Fibroblast of skin of scalp (primary cell): ENCODE measurements at places on chromosomes 7 and 10.

DNA sequence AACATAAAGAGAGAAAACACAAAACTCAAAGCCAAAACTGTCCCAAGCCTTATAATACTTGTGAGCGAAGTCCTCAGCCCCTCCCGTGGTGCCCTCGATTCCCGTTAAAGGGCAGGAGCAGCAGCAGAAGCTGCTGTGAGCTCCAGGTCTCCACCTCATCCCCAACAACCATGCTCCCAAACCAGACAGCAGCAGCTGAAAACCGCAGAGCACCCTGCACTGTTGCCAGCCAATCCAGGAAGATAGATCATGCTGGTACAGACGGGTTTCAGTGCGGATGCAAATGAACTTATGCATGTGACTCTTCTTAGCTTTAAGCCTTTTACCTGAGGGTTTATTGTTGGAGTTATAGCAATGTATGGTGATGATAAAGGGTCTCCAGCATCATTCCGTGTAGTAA lies 97.9 kb downstream of the DNAJB6 start:
- DNase-seq: no peak

- no peak for DNase-seq
Measured at GRCh38 chr7:47710201-47710935, 128.5 kb upstream of the TNS3 start.

- DNase-seq: peak; percentile 72
Measured at GRCh38 chr10:59181668-59182067, 5.2 kb downstream of the PHYHIPL start.

- DNase-seq: no peak
Measured at GRCh38 chr7:75856536-75856935, 22.3 kb upstream of the RHBDD2 start.

- DNase-seq: no peak
Measured at GRCh38 chr7:96244244-96244991, 77.5 kb downstream of the SLC25A13 start.
